A673 (cell line): ENCODE measurements at places on chromosomes 3 and 15. TPM values are rescaled to one million over a fixed set of nuclear protein-coding genes. Genes with fewer than 3 reads are reported as not detected.
A peak's percentile ranks its signal among the peaks of the same experiment; 100 is the strongest.

GRCh38 chr3:187977659-187978058 is 176.3 kb upstream of the LPP start:
- DNase-seq: no peak

DNA sequence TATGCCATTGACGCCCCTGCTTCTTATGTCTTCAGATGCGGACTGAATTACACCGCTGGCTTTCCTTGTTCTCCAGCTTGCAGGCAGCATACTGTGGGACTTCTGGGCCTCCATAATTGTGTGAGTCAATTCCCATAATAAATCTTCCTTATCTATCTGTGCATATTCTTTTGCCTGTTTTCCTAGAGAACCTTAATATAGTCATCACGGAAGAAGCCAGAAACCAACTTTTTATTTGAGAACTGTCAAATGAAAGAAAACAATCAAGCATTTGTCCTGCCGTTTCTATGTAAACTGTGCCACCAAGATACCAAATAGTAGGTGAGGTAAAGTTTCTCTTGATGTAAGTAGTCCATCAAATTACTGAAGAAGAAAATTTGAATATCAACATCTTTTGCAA is 51.8 kb upstream of the B3GALNT1 start:
- no peak for DNase-seq

- DNase-seq: no peak
Measured at GRCh38 chr3:102125994-102126368, 276.7 kb downstream of the NFKBIZ start.

- peak; percentile 43 for DNase-seq
Measured at GRCh38 chr3:61903931-61904657, 342.7 kb downstream of the PTPRG start.

DNA sequence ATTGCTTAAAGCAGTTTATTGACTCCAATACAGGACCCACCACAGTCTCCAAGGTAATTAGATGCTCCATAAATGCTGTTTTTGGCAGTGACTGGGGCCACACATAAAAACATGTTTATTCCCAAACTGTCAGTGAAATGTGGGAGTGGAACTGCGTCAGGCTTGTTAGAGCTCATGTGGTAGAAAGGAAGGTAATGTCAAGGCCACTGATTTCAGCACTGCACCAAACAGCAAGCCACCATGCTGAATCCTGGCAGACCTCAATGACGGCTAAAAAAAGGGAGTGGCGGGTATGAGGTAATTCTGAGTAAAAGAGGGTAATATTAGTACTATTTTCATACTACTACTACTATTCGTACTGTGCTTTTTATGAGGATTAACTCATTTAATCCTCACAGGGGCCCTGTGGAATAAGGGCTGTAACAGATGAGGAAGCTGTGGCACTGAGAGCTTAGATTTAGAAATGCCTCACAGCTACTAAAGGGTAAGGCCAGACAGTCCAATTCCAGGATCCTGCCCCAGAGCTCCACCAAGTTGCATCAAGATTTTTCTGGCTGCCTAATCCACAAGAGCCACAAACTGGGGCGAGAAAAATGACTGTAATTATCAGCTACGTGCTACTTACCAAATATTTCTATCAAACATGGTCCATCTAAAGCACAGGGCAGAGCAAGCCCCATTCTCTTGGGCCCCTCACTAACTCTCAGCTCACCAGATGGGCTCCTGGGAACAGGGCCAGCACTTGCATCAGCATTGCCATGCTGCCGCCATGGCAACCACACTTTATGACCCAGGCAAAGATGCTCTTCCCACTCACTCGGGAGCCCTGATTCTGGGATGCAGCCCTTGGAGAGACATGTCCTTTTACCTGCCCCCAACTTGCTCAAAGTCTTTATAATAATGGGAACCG is 83.6 kb upstream of the SPATA12 start:
- DNase-seq: peak; percentile 36

- DNase-seq: no peak
Measured at GRCh38 chr3:131370935-131371687, 10.5 kb upstream of the NUDT16 start.

DNA sequence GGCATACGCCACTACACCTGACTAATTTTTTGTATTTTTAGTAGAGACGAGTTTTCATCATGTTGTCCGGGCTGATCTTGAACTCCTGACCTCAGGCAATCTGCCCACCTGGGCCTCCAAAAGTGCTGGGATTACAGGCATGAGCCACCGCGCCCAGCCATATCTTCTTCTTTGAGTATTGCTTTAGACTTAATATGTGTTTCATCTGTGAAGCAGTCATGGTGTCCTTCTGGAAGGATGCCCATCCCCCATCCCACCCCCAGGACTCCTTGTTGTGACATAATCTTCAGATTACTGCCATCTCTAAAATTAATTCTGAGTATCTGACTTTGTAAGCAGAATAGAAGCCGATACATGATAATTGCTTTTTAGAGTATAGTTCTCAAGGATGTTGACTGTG is 57.7 kb downstream of the KLHL25 start:
- DNase-seq: no peak

DNA sequence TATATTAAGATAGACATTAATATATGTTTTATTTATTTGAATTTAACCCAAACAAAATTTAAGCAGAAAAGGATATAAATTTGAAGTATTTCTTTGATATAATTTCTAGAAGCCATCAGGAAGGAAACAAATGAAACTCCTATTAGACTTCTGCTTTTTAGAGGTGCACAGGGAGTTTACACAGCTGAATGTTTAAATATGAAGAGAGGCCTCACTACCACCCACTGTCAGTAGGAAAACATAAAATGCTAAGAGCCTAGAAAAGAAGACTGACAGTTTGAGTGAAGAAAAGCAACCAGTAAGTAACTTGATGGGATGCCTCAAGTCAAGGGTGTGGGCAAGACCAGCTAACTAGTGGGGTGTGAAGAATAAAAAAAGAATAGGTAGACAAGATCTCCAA is 19.7 kb downstream of the PLSCR2 start:
- DNase-seq: no peak

GRCh38 chr3:186953011-186953487 is 22.7 kb downstream of the ST6GAL1 start:
- no peak for DNase-seq

DNA sequence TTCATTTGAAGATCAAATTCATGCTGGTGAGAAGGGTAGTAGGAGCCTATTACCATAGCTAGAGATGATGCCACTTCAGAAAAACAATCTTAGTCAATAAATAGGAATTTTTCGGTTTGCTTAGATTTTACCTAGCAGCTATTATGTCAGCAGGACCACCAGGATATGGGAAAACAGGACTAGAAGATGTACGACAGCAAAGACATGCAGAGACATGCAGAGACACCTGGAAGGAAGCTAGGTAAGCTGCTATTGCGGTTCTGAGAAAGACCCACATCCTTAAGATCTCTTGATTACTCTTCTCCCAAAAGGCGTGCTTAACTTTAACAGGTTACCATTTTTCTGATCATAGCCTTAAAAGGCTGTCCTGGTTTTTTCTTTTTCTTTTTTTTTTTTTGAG is 64.8 kb upstream of the THSD4 start:
- no peak for DNase-seq

GRCh38 chr3:128804017-128804810 is 75.2 kb upstream of the ACAD9 start:
- DNase-seq: peak; percentile 67

DNA sequence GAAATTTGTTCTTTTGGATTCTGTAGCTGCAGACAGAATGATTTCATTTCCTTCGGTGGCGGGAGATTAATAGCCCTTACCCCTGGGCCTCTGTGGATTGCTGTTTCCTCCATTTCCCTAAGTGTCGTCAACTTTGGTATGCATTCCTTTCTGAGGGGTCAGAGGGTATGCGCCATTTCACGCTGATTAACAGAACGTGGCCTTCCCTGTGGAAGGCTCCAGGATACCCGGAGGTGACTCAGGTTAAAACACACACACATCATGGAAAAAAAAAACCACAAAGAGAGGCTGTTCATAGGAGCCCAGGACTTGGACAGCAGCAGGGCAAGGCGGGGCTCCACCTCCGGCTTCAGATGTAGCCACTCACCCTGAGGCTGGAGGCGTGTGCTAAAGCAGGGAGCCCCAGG is 51.9 kb downstream of the EPHB1 start:
- no peak for DNase-seq

DNA sequence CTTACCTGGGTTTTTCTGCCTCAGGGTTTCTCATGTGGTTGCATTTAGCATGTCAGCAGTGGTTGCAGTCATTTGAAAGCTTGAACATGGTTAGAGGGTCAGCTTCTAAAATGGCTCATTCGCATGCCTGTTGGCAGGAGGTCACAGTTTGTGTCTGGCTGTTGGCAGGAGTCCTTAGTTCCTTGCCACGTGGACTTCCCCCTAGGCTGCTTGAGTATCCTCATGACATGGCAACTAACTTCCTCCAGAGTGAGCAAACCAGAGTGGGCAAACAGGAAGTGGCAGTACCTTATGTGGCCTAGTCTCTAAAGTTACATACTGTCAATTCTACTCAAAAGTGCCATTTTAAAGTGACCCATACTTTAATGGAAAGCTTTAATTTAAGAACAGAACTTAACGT is 3.4 kb upstream of the UNC13C start:
- no peak for DNase-seq

DNA sequence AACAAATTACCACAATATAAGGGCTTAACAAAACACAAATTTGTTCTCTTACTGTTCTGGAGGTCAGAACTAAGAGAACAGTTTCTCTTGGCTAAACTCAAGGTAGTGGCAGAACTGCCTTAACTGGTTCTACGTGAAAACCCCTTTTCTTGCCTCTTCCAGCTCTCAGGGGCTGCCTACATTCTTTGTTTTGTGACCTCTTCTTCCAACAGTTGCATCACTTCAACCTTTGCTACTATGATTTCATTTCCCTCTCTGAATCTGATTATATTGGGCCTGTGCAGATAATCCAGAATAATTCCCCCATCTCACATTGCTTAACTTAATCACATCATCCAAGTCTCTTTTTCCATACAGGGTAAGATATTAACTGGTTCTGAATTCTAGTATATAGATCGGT is 624.6 kb downstream of the ZPLD1 start:
- no peak for DNase-seq

DNA sequence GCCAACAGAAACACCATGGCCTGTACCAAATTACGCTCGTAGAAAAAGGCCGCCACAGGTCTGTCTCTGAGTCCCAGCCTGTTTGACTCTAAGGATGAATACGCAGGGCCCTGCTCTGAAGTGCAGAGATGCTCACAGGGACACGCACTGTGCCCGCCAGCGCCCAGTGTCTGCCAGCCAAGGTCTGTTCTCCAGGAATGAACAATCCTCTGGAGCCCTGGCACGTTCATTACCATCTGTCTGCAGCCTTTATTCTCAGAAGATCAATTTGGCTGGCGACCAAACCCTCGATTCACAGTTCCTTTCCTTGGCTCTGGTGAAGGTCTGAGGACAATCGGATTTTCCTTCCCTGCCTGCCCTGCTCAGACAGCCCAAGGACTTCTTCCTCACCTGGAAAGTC is 66.3 kb downstream of the NIPA2 start:
- DNase-seq: no peak

GRCh38 chr15:40234783-40235182 is 4.1 kb upstream of the PAK6 start:
- DNase-seq: no peak

DNA sequence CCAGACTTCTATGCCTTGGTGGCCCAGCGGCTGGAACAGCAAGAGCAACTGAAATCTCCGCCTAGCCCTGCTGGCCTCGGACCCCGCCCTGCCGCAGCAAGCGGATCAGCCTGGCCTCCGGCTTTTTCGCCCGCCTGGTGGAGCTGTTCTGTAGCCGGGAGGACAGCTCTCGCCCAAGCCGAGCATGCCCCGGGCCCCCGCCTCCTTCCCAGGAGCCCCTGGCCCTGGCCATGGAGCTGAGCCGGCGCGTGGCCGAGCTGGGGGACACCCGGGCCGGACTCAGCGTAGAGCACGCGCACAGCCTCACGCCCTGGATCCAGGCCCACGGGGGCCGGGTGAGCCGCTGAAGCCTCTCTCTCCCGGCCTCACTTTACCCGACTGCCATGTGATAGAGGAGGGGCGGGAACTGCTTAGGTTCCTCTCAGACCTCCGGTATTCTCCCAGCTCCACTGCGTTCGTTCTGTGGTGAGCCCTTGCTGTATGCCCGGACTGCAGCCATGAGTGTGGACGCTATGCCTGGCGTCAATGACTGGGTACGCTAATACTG is 24.1 kb upstream of the MRPL3 start:
- DNase-seq: peak; percentile 74

DNA sequence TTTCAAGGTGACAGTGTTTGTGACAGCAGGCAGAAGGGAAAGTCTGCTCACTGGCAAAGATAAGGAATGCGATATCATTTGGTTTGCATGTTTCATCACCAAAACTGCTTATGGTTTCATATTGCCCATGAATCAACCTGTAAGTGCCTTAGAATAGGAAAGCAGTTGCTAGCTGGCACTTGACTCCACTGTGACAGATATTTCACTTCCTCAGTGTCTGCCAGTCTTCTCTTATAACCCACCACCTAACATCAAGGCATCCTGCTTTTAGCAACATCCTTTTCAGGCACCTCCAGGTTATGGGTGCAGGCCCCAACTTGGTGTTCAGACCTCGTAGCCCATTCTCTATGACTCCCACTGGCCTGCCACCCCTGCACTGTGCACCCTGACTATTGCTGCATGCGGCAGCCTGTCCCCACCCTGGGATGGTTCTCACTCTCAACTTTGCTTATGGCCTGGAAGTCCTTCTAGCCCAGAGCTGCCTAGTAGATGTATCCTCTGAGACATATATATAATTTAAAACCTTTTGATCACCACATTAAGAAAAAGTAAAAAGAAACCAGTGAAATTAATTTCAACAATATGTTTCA is 154.4 kb upstream of the RARB start:
- no peak for DNase-seq

DNA sequence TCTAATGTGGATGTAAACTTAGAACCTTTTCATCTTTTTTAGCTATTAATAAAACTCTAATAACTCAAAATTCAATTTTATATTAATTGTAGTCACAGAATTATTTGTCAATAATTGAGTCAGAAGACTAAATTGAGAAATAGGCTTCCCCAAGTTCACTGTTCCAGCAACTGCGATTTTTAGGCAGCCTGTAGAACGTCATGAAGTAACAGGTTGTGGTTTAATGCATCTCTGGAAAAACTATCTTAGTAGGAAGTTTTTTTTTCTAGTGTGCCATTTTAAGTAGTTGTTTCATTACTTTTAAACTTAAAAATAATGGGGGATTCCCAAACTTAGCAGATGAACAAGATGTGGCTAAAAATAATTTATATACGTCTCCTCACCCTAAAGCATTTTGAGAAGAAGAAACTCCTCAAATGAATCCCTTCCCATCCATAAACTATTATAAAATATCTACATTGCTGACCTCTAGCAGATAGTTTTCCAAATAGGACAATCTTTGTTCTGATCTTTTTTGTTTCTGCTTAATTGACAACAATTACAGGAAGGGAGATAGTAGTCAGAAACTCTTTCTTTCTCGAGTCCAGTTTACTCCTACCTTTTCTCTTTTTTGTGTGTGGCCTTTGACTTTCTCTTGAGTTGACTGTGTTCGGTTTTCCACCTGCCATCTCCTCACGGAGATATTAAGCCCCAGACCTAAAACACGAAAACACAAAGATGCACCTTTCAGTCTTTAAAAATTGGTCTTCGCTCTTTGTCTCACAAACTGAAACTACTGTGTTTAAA is 43.1 kb downstream of the LRCH3 start:
- DNase-seq: no peak

GRCh38 chr3:5004319-5005152 is 25.3 kb downstream of the BHLHE40 start:
- DNase-seq: no peak

Gene PTPRG
- 11.5 and 11.7 TPM in 2 replicates for total RNA-seq

Gene CLRN1
- total RNA-seq: not detected in 2 replicates

Gene HHATL
- total RNA-seq: not detected in 2 replicates

Gene CCDC39
- not detected in 2 replicates for total RNA-seq

Gene MESP2
- total RNA-seq: 0.26 and 0.81 TPM in 2 replicates

Gene LNP1
- 4.3 and 5.3 TPM in 2 replicates for total RNA-seq
